ENCODE measurements at places on chromosomes 7 and 10.

GRCh38 chr10:474946-475345 is 214.5 kb downstream of the DIP2C start:
- DNase-seq: no peak

GRCh38 chr7:71746006-71746405 is 614.1 kb downstream of the GALNT17 start:
- no peak for DNase-seq

GRCh38 chr7:153002115-153002514 is 242.6 kb downstream of the ACTR3B start:
- no peak for DNase-seq

DNA sequence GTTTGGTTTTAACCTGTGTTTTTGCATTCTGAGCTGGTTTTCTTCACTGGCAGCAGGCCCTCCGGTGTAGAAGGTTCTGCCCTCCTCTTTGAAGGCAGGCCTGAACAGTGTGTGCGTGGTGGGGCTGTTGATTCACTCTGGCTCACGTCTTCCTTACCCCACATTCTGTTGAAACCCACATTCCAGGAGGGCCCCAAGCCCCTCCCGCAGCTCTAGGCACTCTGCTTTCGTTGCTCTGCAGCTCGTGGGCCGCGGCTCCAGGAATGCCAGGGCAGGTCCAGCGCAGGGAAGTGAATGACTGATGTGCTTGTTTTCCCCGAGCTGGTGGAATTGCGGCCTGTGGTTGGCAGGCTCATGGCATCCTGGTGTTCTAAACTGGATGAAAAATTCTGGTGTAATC is 49.0 kb downstream of the HTRA1 start:
- DNase-seq: no peak

DNA sequence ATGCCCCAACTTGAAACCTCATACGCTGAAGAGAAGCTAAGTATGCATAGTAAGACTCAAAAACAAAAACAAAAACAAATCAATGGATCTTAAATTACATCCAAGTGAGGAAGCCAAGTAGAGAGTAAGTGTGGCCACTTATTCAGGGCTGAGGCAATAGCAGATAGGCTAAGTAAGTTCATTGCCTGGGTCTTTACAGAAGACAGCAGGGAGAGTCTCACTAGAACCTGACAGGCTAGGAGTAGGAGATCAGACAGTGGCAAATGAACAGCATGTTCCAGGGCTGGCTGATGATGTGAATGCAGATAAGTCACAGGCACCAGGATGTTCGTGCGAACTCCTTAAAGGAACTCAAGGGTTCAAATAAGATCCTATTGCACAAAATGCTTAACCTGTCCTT is 568.6 kb downstream of the KCNMA1 start:
- DNase-seq: no peak

DNA sequence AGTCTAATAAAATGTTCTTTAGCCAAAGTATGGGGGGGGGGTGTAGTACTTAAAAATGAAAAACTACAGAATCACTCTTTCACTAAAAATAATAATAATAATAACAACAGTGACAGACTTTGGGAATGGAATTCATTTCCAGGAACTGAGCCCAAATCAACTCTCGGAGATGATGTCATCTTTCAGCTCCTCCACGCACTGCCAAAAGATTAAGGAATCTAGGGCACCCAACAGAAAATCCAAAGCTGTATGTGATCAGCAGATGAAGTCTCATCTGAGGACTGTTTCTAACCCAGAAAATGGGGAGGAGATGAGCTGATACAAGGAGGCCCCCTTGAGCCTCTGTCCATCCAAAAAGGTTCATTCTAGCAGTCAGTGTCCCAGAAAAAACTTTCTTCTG is 54.5 kb downstream of the GRB10 start:
- no peak for DNase-seq

DNA sequence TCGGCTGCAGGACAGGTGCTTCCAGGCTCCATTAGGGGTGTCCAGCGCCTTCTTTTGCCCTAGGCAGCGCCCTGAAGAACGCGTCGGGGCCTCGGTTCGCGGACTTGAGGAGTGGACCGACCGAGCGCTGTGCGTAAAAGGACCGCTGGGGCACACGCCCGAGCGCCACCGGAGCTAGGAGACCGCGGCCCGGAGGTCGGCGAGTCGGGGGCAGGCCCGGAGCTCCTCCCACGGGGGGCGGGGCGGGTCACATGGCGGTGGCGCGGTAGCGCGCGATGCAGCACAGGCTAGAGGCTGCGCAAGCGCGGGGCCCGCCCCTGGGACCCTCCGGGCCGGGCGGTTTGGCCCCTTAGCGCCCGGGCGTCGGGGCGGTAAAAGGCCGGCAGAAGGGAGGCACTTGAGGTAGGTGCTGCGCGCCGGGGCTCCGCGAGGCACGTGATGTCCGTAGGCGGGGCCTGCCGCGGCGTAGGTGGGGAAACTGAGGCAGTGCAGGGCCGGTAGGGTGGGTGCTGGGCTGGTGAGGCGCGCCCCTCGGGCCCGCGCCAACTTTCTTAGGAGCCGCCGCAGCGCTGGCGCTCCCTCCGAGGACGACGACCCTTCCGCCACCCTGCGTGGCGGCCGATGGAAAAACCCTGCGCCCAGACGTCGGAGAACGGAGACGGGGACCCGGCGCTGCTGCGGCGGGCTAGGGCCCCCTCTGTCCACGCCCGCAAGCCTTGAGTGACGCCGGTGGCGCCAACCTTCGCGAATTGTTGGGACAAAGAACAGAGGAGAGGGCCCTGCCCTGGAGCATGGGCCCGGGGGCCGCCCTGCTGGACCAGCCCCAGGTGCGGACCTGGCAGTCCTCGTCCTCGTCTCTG is at the start of gene PRXL2A:
PRXL2A (plus strand) TSS at position 310 of the 860 bp plus-strand sequence. CDS start 11,917 bp downstream, outside the sequence.
- DNase-seq: peak; percentile 97

DNA sequence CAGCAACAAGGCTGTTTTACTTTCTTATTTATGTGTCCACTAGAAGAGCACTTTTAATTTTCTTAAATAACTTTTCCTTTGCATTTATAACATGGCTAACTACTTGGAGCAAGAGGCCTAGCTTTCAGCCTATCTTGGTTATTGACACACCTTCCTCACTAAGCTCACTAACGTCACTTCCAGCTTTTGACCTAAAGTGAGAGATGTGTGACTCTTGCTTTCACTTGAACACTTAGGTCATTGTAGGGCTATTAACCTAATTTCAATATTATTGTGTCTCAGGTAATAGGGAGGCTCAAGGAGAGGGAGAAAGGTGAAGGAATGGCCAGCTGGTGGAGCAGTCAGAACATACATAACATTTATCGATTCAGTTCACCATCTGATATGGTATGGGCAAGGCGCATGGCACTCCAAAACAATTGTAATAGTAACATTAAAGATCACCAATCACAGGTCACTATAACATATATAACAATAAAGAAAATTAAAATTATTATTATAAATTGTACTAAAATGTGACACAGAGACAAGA is 95.0 kb upstream of the FAM20C start:
- no peak for DNase-seq

Measured in endodermal cell (in vitro differentiated cells).